ENCODE measurements at places on chromosomes 7 and 10.

- H3K4me3 ChIP-seq, result no peak overlapping the region
- peaks cover 62% of the 10 kb centered on the region for H3K4me1 ChIP-seq
- no peak for DNase-seq
- H3K27ac ChIP-seq, result no peak overlapping the region
- peaks cover 10% of the 10 kb centered on the region for H3K36me3 ChIP-seq
Measured at GRCh38 chr7:37349979-37350590, 98.6 kb downstream of the ELMO1 start.

DNA sequence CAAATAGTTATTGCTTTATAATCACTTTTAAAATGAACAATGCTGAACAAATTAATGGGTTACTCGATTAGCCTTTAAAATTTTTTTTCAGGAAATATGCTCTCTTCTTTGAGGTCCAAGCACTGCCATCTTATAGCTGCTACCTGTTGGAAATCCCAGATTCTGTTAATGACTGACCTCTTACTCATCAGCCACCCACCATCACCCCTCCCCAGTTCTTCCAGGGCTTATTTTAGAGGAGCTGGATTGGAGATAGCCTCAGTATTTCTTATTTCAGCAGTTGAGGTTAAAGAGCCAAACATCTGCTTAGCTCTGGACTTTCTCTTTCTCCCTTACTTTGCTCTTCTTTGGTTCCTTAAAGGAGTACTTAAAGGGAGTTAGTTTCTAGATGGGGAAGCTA lies 420.0 kb downstream of the EXOC4 start:
- H3K4me3 ChIP-seq, result no peak overlapping the region
- DNase-seq, result no peak
- H3K4me1 ChIP-seq, result no peaks in the 10 kb centered on the region
- no peaks in the 10 kb centered on the region for H3K27me3 ChIP-seq

GRCh38 chr10:31708474-31708873 lies 220.2 kb downstream of the ARHGAP12 start:
- H3K36me3 ChIP-seq, result peaks cover 10% of the 10 kb centered on the region
- no peak for DNase-seq
- H3K4me1 ChIP-seq, result peaks cover 32% of the 10 kb centered on the region

- H3K36me3 ChIP-seq, result no peaks in the 10 kb centered on the region
- H3K27me3 ChIP-seq, result no peaks in the 10 kb centered on the region
- no peak overlapping the region for H3K27ac ChIP-seq
Measured at GRCh38 chr7:139647085-139647484, 123.6 kb downstream of the CLEC2L start.

- no peaks in the 10 kb centered on the region for H3K27me3 ChIP-seq
- H3K4me1 ChIP-seq, result no peaks in the 10 kb centered on the region
- H3K4me3 ChIP-seq, result no peak overlapping the region
- H3K36me3 ChIP-seq, result peaks cover 4% of the 10 kb centered on the region
- DNase-seq, result no peak
- no peak overlapping the region for H3K27ac ChIP-seq
Measured at GRCh38 chr7:35613150-35613549, 81.8 kb downstream of the HERPUD2 start.

GRCh38 chr7:1516586-1517251 lies 12.5 kb upstream of the INTS1 start:
- no peak overlapping the region for H3K27ac ChIP-seq
- peaks cover 15% of the 10 kb centered on the region for H3K4me1 ChIP-seq
- no peak for DNase-seq
- H3K4me3 ChIP-seq, result no peak overlapping the region
- H3K36me3 ChIP-seq, result no peaks in the 10 kb centered on the region

DNA sequence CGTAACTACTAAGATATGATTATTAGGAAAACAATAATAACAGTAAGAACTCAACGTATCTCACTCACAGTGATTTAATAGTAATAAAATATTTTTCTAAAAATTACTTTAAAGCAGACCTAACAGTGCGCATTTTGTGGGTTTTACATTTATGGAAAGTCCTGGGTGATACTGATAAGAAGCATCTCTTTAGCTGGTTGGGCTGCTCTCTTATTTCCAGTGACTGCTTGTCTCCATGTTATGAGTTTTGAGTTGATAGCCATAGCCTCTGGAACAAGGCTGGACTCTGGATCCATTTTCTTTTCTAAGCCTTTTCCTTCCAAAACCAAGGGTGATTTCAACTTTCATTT lies 29.5 kb upstream of the INHBA start:
- H3K4me3 ChIP-seq, result no peak overlapping the region
- peaks cover 9% of the 10 kb centered on the region for H3K27me3 ChIP-seq
- no peak overlapping the region for H3K27ac ChIP-seq
- no peak for DNase-seq
- peaks cover 10% of the 10 kb centered on the region for H3K4me1 ChIP-seq
- H3K36me3 ChIP-seq, result no peaks in the 10 kb centered on the region

DNA sequence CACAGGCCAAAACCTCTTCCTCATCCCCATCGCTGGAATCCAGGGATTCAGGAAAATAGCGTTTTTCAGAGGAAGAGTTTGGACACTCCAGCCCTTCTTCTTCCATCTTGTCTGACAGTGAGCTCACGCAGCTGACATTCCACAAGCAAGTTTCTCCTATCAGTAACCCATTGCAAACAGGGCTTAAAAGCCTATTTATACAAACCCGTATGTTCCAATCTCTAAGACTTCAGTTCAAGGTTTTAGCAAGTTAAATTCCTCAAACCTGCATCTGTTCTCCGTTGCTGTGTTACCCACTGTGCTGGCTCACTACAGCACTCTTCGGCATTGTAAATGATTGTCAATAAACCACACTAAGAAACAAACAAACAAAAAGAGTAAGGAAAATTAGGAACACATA lies 373 bp downstream of the DHX32 start:
- H3K27me3 ChIP-seq, result no peaks in the 10 kb centered on the region
- H3K4me1 ChIP-seq, result no peaks in the 10 kb centered on the region
- peaks cover under 1% of the 10 kb centered on the region for H3K36me3 ChIP-seq
- no peak overlapping the region for H3K4me3 ChIP-seq
- H3K27ac ChIP-seq, result no peak overlapping the region

- no peaks in the 10 kb centered on the region for H3K36me3 ChIP-seq
- H3K27me3 ChIP-seq, result peaks cover 6% of the 10 kb centered on the region
- DNase-seq, result no peak
- H3K4me1 ChIP-seq, result no peaks in the 10 kb centered on the region
Measured at GRCh38 chr10:97999066-97999922, 31.1 kb downstream of the CRTAC1 start.

- H3K4me3 ChIP-seq, result peak within 1 kb of the TSS; percentile 34
- no peak for DNase-seq
- no peak within 1 kb of the TSS for H3K27ac ChIP-seq
- peaks cover 51% of the 10 kb centered on the region for H3K27me3 ChIP-seq
- H3K4me1 ChIP-seq, result peaks cover 24% of the 10 kb centered on the region
Measured at GRCh38 chr7:100827330-100828226, at the start of gene EPHB4. TSS of gene EPHB4 (minus strand) at chr7:100827523. CDS start at chr7:100827030, 493 bp downstream.

DNA sequence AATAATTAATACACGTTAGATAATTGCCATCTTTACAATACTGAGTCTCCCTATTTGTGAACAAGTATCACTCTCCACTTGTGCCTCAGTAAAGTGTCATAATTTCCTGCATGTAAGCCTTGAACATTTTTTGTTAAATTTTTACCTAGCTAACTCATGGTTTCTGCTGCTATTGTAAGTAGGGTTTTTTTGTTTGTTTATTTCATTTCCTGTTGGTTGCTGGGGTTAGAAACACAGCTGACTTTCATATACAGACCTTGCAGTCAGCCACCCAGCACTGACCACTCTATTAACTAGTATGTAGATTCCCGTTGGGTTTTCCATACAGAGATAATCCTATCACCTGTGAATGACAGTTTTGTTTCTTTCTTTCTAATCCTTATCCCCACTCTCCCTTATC lies 133.3 kb downstream of the MPP7 start:
- H3K36me3 ChIP-seq, result no peaks in the 10 kb centered on the region
- H3K27me3 ChIP-seq, result no peaks in the 10 kb centered on the region
- H3K27ac ChIP-seq, result no peak overlapping the region
- H3K4me1 ChIP-seq, result no peaks in the 10 kb centered on the region
- H3K4me3 ChIP-seq, result no peak overlapping the region
- no peak for DNase-seq

GRCh38 chr7:17384400-17384799 lies 85.9 kb downstream of the AHR start:
- no peak for DNase-seq
- H3K4me3 ChIP-seq, result no peak overlapping the region
- no peaks in the 10 kb centered on the region for H3K27me3 ChIP-seq
- H3K36me3 ChIP-seq, result no peaks in the 10 kb centered on the region

DNA sequence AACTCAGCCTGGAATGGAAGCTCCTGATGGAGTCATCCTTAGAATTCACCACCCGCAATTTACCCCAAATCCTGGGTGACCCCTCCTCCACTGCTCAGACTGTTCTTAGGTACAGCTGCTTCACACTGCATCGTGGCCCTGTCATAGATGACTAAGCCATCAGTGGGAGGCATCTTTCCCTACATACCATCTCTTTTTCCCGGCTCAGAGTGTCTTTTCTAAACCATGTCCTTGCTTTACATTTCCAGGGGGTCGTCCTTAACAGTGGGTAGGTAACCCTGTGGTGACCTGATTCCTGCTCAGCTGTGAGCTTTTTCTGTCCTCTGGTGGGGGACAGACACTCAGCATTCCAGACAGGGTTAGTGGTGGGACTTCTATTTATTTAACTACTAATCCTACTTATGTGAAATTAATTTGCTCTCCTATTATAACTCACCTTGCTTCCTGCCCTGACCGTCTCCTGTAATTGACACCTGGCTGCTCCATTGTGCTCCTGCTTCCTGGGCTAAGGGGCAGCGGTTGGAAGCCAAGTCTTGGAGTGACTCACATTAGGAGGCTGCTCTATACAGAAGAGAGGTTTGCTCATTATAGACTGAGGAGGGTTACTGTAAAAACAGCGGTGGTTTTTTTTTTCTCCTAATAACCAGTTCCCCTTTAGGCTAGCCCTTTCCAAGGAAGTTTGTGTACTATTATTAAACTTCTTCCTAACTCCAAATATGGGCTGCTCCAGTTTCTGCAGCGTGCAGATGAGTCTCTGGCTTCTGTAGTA lies 40.6 kb downstream of the PYROXD2 start:
- DNase-seq, result no peak
- H3K36me3 ChIP-seq, result no peaks in the 10 kb centered on the region
- H3K4me3 ChIP-seq, result no peak overlapping the region

DNA sequence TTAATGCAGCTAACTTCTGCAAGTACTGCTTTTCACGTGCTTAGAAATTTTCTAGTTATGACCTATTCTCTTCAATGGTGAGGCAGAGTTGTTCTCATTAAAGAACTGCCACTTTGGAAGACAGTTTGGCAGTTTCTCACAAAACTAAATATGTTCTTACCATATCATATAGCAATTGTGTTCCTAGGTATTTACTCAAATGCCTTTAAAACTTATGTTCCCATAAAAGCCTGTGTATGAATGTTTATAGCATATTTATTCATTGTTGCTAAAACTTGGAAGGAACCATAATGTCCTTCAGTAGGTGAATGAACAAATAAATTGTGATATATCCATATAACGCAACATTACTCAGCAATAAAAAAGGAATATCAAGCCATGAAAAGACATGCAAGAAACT lies 555.1 kb upstream of the POT1 start:
- no peaks in the 10 kb centered on the region for H3K36me3 ChIP-seq
- H3K27ac ChIP-seq, result no peak overlapping the region
- H3K4me3 ChIP-seq, result no peak overlapping the region
- DNase-seq, result no peak
- H3K27me3 ChIP-seq, result no peaks in the 10 kb centered on the region

DNA sequence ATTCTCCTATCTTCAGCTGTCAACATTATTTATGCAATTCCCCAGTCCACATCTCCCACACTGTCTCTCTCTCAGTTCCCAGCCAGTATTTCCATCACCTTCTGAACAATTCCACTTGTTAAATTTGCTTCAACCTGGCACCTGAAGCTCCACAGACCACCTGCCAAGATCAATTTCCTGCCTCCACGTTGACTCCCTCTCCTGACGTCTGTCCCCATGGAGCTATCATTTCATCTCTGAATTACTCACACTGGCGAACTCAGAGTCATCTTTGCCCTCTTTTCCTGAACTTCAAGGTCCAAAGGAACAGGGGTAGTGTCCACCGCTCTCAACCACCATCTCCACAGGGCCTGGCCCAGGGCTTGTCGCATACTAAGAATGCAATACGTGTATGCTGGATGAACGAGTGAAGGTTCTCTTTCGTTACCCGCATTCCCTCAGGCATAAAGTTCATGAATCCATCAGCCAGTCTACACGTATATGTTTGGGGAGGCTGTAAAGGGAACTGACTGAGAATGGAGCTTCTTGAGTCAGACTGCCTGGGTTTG lies 183.3 kb downstream of the JCAD start:
- no peak overlapping the region for H3K4me3 ChIP-seq
- H3K27ac ChIP-seq, result no peak overlapping the region
- H3K4me1 ChIP-seq, result no peaks in the 10 kb centered on the region
- peaks cover 20% of the 10 kb centered on the region for H3K27me3 ChIP-seq
- H3K36me3 ChIP-seq, result no peaks in the 10 kb centered on the region

- no peaks in the 10 kb centered on the region for H3K27me3 ChIP-seq
Measured at GRCh38 chr7:49639808-49640207, 133.6 kb upstream of the VWC2 start.

Measured in activated CD4-positive, alpha-beta memory T cell treated with anti-CD3 and anti-CD28 coated beads, Interleukin-2, amount 10 ng/mL, durations not matched to agents 7 days and 5 days (primary cell).